NCI-H446 treated with DMSO at 0.1 percent for 48 hours (cell line): ENCODE measurements at places on chromosomes 13 and 19.

- DNase-seq, result no peak
Observed at GRCh38 chr13:110294146-110294545, 12.8 kb downstream of the COL4A1 start.

DNA sequence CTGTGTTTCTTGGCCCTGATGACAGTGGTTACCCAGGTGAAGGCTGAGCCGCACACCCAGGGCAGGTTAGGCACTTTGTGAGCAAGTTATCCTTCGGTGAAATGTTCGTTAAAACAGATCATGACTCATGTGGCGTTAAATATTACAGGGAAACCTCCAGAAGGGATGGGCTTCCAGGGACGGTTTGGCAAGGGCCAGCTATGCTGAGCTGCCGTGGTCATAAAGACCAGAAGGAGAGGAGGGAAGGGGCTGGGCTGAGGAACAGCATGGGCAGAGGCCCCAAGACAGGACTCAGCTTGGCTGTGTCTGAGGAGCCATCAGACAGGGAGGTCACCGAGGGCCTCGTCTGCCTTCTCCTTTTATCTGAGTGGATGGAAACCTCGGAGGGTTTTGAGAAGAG is 47.5 kb downstream of the ATP11A start:
- no peak for DNase-seq

- DNase-seq, result no peak
Observed at GRCh38 chr19:39858541-39858940, 12.4 kb upstream of the FBL start.

GRCh38 chr13:62931853-62932252 is 1516.2 kb upstream of the PCDH20 start:
- no peak for DNase-seq

DNA sequence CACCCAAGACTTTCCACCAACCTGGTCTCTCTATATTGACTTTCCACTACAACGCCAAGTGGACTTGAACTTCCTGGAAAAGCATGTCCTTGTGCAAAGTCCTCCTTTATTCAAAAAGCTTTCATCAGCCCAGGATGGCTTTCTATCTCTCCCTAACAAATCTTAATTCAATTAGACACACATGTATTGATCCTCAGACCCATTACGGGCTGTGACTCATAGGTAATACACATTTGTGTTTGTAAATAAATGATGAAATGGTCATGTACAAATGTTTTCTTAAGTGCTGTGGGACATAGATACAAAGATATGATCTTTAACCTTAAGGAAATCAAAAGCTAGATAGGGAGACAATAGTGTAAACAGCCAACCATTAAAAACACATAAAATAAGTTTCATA is 1189.7 kb downstream of the EFNB2 start:
- DNase-seq, result no peak

- no peak for DNase-seq
Observed at GRCh38 chr13:30313311-30313710, 6.0 kb upstream of the KATNAL1 start.

DNA sequence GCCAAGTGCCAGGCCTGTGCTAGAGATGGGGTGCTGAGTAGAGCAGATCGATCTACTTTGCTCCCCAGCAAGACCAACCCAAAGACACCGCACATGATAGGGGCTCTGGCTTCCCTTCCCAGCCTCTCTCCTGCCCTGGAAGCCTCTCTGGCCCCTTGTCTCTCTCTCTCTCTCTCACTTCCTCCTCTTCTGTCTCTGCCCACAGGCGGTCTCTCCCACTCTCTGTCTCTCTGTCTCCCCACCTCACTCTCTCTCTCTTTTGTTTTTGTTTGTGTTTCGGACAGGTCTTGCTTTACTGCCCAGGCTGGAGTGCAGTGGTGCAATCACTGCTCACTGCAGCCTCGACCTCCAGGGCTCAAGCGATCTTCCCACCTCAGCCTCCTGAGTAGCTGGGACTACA is 1.3 kb downstream of the SELENOV start:
- no peak for DNase-seq
